ENCODE measurements at places on chromosomes 11 and 22.
A peak's percentile ranks its signal among the peaks of the same experiment; 100 is the strongest.

GRCh38 chr22:45597460-45598192 lies 74.0 kb upstream of the ATXN10 start:
- no peak for DNase-seq

GRCh38 chr11:2689651-2690575 lies 9.9 kb downstream of the KCNQ1OT1 start:
- no peak for DNase-seq

DNA sequence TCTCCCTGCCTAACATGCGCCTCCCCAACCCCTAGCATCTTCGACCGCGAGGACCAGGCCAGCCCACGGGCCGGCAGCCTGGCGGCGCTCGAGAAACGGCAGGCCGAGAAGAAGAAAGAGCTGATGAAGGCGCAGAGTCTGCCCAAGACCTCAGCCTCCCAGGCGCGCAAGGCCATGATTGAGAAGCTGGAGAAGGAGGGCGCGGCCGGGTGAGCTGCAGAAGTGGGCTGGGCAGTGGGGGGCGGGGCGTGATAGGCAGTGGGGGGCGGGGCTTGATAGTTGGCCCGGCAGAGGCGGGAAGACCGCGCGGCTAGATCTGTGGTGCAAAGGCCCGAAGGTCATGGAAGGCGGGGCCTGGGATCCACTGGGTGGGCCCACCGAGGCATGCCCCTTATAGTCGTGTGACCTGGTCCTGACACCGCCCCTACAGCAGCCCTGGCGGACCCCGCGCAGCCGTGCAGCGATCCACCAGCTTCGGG lies 8.7 kb downstream of the SELENOM start:
- no peak for DNase-seq

GRCh38 chr11:911031-911889 lies 650 bp upstream of the CHID1 start:
- DNase-seq = peak; percentile 56
